ENCODE measurements at places on chromosomes 3 and 15.

GRCh38 chr15:91032919-91033803 is 10.8 kb upstream of the VPS33B start:
- DNase-seq = peak; percentile 77

DNA sequence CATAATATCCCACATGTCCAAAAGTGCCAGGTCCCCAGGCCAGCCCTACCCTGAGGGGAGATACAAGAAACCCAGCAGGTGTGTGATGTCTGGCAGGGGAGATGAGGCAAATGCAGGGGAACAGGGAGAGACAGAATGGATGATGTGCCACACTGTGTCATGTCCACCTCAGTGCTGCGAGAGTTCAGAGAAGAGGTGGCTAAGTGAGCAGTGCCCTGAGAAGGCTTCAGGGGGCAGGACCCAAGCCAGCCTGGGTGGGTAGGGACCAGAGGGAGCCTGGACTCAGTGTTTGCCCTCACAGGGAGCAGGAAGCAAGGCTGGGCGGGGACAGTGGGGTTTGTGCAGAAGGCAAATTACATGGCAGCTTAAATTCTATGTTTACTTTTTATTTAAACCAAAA is 61.2 kb downstream of the KLHL6 start:
- no peak for DNase-seq

DNA sequence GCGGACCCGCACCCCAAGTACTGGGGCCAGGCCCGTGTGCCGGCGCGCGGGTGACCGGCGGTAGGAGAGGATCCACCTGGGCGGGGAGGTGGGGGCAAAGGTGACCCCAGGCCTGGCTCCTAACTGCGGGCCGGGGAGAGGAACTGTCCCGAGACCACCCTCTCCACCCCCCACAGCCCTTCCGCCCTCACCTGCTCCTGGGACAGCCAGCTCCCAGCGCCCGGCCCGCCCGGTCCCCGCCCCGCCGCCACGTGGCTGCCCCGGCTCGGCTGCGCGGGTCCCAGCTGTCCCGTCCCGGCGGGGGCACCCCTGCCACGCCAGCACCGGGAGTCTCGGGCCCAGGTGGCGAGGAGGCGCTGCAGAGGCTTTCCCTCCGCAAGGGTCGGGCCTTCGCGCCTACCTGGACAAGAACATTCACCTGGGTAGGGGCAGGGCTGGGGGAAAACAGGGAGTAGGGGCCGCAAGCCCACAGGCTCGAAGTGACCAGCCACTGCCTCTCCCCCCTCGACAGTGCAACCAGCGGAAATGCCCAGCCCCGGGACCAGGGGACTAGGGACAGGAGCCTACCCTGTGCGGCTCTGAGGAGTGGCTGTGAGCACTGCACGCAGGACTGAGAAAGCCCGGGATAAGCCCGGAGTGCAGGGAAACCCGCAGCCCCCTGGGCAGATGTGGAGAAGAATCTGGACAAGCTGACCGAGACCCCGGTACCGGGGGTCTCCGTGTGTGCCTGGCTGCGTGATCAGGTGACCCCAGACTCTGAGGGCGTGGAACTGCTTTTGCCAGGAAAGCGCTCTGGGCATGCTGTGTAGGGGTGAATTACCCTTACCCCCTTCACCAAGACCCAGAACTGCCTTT is at the start of gene SLC12A8:
SLC12A8 (minus strand) TSS at position 240 of the 855 bp plus-strand sequence. CDS start 1,399 bp downstream, outside the sequence.
- no peak for DNase-seq

- DNase-seq = no peak
These were observed 22.1 kb upstream of the WDR49 start for GRCh38 chr3:167675848-167676247.

GRCh38 chr3:42537350-42537749 is 34.9 kb downstream of the VIPR1 start:
- no peak for DNase-seq

DNA sequence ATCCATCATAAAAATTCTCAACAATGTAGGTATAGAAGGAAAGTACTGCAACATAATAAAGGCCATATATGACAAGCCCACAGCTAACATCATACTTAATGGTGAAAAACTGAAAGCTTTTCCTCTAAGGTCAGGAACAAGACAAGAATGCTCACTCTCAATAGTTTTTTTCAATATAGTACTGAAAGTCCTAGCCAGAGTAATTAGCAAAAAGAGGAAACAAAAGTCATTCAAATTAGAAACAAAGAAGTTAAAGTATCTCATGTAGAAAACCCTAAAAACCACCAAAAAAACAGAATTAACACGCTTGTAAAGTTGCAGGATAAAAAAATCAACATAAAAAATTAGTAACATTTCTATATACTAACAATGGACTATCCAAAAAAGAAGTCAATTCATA is 61.8 kb downstream of the MYH15 start:
- DNase-seq = no peak

DNA sequence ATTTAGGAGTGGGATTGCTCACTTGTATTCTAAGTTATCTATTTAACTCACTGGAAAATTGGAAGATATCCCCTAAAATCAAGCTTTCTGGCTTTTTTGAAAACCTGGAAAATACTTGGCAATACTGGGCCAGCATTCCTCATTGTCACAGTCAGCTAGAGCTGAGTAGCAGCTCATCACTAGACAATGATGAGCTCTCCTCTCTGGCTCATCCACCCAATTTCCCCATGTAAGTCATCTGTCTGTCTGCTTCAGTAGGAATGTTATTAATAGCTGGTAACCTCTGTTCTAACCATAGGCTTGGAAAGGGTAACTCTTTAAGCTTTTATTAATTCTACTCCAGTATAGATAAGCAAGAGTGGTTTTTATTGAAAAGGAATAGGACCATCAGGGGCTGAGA is 39.7 kb upstream of the PIK3R4 start:
- no peak for DNase-seq

DNA sequence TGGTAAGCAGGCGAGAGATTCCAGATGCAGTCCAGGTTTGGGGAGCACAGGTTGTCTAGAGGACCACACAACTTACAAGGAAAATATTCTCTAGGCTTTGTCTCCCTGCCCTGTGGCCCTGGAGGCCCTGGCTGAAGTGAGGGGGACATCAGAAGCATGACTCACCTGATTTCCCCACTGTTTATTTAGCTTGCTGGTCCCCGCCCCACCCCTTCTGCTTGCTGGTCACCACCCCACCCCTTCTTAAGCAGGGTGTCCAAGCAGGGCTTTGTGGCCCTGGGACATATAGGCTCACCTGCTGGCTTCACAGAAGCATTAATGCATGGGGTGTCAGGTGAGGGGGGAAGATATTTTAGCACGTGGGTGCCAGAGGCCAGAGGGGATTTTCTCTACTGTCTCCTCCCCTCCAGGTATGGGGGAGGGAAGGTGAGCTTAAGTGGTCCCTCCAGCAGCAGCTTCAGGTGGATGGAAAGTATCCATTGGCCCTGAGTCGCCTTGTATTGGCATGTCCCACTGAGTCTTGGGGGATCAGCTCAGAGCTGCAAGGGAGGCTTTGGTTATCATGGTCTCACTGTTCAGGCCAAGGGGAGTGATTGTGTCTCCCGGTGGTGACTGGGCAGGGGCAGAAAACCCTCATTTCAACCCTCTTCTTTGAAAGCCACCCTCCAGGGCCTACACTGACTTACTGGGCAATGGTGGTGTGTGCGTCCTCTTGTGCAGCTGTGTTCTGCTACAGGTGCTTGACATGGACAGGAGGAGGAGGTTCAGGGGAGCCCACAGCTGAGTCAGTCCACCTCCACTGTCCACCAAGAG is 49.8 kb downstream of the GASK1A start:
- no peak for DNase-seq

- DNase-seq = no peak
These were observed 612.8 kb downstream of the MAGI1 start for GRCh38 chr3:65425880-65426279.

DNA sequence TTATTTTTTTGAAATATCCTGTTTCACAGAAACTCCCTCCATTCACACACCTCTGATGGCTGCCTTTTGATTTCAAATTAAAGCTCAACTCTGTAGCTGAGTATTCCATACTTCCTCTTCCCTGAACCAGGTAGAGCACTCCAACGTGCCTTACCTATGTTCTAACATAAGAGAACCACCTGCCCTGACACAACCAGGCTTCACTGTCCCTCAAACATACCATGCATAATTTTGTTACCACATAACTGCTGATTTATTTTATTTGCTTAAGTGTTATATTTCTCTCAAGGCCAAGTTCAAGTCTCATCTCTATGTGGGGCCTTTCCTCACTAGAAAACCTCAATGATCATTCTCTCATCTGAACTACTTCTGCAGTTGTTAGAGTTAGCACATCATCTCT is 209.7 kb downstream of the P3H2 start:
- no peak for DNase-seq

DNA sequence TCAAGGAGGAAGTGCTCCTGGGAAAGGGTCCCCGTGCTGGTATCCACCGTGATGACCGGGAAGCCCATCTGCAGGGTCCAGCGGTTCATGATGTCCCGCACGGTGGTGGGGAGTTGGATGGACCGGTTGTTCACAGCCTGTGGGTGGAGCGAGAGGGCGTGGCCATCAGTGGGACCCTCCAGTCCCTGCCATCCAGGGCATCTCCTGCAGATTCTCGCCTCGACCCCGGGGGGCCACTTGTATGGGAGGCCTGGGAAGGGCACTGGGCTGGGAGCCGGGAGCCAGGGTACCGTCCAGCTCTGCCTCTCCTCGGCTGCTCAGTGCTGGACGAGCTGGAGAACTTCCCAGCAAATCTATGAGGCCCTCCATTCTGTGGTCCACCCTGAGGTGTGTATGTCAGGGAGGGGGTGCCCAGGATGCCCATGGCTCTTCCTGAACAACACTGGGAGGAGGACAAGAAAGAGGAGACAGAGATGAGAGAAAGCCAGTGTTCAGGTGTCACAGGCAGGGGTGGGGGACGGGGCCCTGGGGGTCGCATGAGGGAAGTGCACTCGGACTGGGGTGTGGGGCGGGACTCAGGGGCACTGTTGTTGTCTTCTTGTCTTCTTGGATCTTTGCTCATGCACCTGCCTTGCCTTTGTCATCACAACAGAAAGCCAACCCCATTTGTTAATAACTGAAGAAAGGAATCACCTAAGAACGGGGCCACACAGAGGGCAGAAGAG is 13.0 kb downstream of the ANPEP start:
- DNase-seq = no peak

- no peak for DNase-seq
These were observed 112.0 kb downstream of the FAM43A start for GRCh38 chr3:194797555-194798250.

GRCh38 chr3:143016321-143016972 is 15.1 kb downstream of the U2SURP start:
- DNase-seq = no peak

GRCh38 chr3:25604107-25604805 is 60.5 kb downstream of the TOP2B start:
- DNase-seq = no peak

DNA sequence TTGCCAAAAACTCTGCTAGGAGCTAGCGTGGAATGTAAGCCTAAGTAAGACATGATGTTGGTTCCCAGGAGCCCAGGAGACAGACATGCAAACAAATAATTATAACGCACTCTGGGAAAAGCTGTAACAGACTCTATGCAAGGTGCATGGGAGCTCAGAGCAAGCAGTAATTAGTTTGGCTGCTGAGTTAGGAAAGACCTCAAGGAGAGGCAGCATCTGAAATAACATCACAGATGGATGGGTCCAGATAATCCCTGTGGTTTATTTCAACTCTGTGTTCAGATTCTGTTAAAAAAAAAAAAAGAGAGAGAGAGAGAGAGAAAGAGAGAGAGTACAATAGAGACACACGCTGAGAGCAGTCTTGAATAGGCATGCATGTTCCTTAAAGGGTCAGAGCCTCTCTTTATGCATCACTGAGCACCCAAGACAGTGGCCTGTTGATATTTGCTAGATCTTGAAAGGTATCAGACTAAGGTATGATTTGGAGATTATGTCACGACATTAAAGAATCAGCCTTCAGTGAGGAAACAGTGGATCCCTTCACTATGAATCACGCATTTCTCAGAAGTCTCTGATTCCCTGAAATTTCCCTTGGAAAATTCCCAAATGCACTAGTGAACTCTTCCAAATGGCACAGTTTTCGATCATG is 124.4 kb upstream of the LIPC start:
- no peak for DNase-seq

DNA sequence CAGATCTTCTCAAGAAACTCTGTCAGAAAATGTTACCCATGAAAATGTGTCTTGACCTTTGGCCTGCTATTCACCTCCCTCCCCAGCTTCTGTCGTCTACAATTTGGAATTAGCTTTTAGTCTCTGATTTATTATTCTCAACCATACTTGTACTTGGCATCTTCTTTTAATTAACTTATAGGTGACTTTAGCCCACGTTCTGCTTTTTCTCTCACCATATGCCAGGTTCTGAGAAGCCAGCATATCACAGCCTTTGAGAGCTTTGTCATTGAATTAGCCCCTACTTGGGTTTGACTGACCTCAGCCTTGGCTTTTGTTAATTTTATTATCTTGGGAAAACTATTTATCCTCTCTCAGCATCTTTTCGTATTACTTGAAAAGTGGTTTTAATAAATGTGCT is 355.9 kb downstream of the OXSM start:
- no peak for DNase-seq

DNA sequence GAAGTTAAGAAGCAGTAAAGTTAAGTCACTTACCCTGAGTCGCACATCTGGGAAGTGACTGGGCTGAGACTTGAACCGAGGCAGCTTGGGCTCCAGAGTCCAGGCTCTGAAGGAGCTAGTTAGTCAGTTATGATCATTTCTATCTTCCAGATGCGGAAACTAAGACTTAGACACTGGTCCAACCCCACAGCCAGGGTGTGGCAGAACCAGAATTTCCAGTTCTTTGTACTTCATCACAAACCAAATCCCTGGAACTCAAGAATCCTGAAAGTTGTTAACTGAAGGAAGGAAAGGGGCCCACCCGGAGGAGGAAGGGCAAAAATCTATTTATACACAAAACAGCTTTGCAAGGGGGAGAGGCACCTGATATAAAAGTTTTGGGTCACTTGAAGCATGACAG is 389.9 kb downstream of the SHQ1 start:
- DNase-seq = no peak

DNA sequence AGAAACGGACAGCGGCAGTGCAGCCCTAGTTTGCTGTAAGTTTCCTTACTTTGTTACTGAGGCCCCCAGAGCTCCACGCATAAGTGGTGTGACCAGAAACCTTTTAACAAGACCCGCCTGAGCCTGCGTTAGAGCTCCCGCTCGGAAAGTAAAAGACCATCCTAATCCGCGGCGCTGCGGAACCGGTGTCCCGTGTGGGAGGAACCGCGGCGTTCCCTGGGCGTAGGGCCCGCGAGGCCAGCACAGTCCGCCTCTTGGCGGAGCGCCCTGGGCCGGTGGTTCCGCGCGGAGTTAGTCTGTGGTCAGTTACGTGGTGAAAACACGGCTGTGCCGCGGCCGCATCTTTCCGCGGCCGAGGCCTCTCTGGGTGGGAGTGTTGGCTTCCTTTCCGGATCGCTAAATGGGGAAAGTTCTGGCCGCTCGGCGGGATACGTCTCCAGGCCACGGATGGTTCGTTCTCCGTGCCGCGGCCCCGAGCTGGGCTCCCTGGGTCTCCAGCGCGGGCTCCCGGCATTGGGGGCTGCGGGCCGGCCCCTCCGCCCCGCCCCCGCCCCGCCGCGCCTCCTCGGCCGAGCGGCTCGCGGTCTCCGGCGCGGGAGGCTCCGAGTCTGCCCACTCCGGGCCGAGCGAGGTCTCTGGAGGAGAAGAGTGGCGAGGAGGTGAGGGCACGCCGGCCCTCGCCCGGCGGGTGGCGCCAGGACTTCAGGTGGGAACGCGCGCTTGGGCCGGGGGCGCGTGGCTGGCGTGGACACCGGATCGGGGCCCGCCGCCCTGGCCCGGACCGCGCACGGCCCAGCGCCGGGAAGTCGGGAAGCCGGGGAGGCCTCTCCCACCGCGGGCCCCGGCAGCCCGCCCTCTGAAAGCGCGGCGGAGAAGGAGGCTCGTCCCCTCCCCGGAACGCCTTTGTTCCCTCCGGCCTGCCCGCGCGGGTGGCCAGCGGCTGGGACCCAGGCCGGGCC is 754 bp downstream of the B3GNT5 start:
- peak; percentile 45 for DNase-seq

Data from activated CD4-positive, alpha-beta memory T cell treated with anti-CD3 and anti-CD28 coated beads for 36 hours (primary cell).